ENCODE measurements at places on chromosomes 7 and 10. TPM values are rescaled to one million over a fixed set of nuclear protein-coding genes. Genes with fewer than 3 reads are reported as not detected.

The COL17A1 gene
- not detected for total RNA-seq

The IL6 gene
- 1.0 TPM for total RNA-seq

- no peak for DNase-seq
Measured at GRCh38 chr7:135168001-135168400, 2.5 kb downstream of the CYREN start.

- no peak for DNase-seq
Measured at GRCh38 chr7:25253714-25254113, 25.4 kb upstream of the NPVF start.

DNA sequence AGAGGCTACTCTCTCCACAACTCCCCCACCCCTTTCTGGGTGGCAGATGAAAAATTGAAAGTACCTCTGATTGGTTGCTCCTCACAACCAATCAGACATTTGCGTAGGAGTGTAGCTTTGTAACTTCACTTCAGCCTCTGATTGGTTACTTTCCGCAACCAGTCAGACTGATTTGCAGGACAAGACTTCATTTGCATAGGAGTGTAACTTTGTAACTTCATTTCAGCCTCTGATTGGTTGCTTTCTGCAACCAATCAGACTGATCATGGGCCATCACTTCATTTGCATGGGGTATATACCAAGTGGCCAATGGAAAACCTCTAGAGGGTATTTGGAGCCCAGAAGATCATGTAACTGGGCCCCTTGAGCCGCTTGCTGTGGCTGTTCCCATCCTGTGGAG is 25.6 kb downstream of the CDNF start:
- DNase-seq: no peak

DNA sequence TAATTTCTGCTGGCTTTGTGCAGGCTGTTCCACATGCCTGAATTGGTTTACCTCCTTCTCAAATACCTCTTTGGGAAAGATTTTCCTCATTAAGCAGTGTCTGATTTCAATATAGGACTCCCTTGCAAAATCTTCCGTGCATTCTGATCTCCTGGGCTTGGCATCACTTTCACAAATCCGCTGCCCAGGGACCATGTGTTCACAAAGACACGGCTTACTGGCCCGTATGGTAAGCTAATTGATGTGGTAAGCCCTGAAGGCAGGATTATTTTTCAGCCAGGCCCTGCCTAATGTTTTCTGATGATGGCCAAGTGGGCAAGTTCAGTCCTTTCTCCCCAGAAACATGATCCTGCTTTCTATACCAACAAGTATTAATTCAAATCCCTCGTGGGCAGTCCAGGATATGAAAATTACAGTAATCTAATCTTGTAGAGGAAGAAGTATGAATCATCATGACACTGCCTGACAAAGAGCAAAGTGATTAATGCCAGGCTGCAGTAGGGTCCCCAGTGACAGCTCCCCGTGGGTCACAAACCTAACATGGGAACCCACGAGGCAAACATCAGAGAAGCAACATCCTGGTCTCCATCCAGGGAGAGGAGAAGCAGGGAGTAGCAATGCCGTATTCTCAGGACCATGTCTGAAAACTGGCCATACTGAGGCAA is 11.6 kb upstream of the SVIL start:
- no peak for DNase-seq

- DNase-seq: no peak
Measured at GRCh38 chr10:57168611-57169240, 807.7 kb upstream of the ZWINT start.

DNA sequence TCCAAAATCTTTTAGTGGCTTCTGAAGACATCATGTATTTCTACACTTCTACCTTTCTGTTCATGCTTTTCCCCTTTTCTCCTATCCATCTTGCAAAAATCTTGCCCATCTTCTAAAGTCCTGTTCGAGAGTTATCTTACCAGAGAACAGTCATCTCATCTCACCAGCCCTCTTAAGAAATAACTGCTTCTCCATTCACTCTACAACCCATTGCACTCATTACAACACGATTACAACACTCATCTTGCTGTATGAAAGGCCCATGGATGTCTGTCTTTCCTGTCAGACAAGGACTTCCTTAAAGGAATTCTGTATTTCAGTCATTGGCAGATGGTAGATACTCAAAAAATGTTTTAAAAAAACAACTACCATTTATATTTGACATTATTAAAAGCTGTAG is 30.8 kb downstream of the ZNF438 start:
- no peak for DNase-seq
